ENCODE measurements at places on chromosomes 1 and 21.

GRCh38 chr1:32073299-32074229 lies 825 bp downstream of the TMEM39B start:
- DNase-seq: no peak

DNA sequence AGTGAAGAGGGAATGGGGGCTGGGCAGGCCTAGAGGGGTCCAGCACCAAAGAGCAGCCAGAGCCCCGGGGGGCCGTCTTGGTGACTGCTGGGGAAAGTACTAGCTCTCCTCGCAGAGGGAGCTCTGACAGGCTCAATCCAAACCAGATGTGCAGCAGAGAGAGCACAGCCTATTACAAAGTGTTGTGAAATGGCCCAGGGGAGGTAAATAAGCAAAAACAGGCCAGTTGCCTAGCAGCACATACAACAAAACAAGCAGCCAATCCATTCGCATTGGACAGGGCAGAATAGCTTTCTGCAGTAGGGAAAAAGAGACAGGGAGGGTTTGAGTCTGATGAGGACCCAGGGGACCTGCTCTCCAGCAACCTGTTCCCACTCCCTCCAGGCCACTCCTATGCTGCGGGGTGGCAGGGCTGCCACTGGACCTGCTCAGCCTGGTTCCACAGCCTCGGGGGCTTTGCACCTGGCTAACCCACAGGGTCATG lies 239.6 kb upstream of the FGGY start:
- no peak for DNase-seq

- no peak for DNase-seq
These were observed 3.1 kb downstream of the KCNK1 start for GRCh38 chr1:233617025-233617424.

DNA sequence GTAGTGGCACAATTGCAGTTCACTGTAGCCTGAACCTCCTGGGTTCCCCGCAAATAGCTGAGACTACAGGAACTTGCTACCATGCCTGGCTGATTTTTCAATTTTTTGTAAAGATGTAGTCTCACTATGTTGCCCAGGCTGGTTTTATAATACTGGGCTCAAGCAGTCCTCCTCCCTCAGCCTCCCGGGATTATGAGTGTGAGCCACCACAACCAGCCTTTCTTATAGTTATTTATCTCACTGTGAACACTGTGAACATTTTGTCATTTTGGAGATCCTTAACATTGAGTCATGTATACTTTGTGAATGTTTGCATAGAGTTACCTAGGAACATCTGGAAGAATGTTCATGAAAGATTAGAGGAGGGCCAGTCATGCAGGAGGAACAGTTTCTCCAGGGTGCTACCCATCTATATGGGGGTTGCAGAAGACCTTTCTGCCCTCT lies 127.1 kb upstream of the CACYBP start:
- no peak for DNase-seq

GRCh38 chr1:59926381-59927123 lies at the start of gene CYP2J2:
Gene CYP2J2, minus strand, starts transcription at chr1:59926773. Its CDS starts 27 bp downstream, at chr1:59926746.
- DNase-seq: peak; percentile 66

DNA sequence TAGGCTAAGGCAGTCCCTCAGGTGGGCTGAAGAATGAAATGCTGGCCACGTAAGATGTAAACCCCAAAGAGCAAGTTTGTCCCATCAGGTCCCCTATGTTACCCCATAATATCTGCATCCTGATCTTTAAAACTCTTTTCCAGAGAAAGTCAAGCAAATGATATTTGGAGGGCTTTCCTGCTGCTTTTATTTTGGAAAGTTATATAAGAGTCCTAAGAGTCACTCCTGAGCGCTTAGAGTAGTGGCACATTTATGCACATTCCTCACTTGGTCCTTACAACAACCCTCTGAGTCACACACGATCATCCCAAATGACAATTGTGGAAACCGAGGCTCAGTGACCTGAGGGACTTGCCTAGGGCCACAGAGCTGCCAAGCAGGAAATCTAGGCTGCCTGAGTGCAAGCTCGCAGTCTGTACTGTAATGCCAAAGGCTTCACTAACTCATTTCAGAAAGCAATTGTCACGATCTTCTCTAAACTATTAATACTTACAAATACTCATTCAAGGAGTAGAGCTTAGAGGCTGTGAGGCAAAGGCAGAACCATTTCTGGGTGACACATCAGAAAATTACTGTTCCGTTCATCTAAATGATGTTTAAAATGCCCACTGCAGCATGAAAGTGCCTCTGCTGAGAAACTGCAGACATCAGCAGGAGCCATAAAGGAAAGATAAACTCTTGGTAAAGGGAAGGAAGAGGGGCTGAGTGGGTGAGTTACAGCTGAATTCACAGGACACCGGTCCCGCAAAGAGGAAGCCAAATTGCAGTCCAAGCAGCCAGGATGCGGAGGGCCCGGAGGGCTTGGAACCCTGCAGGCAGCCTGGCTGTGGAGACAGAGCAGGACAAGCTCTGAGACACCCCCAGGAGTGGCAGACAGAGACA lies 30.8 kb downstream of the CAPZB start:
- DNase-seq: no peak

DNA sequence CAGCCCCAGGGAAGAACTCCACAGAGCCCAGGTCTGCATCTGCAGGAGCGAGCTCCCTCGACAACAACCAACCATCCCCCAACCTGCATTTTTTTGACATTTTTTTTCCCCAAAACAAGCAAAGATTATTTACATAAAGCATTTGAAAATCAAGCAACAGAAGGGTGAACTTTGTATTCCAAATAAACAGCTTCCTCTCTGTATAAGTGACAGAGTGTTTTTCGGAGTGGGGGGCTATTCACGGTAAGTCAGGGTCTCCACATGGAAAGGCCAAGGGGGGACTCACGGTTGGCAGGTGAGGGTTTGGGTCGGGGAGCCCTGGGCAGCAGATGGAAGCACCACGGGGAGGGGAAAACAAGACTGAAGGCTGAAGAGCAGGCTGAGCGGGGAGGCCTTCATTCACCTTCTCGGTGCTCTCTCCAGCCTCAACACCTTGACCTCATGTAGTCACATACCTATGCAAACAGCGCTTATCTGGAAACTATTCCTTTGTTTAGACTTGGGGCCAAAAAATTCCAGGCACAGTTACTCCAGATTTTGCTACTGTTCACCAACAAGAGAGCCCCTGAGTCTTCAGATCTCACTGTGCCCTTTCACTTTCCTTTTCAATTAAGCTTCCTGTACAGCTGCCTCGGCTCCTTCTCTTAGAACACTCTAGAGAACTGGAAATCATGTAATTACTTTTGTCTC lies 27.6 kb downstream of the C2CD2 start:
- DNase-seq: peak; percentile 60

DNA sequence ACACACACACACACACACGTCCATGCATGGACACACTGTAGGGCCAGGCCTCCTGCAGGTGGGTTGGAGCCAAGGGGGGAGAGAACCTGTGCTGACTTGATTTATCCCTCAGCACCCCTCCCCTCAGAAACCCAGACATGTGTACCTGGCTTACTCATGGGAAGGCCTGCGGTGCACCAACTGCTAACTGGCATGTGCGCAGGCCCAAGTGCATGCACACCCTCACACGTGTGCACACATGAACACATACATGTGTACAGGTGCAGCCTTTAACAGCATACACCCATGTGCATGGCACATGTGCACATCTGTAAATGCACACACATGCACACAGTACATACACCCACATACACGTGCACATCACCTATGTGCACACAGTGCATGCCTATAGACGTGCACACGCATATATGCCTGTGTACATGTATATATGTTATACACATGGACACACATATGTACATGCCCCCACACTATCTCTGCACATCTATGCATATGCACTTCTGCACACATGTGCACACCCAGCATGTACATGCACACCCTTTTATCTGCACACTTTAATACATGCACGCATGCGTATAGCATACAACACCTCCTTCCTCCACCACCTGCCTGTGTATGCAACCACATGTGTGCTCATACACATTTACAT lies 67.5 kb downstream of the TRIM11 start:
- DNase-seq: no peak

GRCh38 chr1:16091296-16091695 lies 17.8 kb upstream of the FAM131C start:
- peak; percentile 26 for DNase-seq

- peak; percentile 26 for DNase-seq
These were observed 1.3 kb downstream of the TGFBR3 start for GRCh38 chr1:91884459-91885212.

DNA sequence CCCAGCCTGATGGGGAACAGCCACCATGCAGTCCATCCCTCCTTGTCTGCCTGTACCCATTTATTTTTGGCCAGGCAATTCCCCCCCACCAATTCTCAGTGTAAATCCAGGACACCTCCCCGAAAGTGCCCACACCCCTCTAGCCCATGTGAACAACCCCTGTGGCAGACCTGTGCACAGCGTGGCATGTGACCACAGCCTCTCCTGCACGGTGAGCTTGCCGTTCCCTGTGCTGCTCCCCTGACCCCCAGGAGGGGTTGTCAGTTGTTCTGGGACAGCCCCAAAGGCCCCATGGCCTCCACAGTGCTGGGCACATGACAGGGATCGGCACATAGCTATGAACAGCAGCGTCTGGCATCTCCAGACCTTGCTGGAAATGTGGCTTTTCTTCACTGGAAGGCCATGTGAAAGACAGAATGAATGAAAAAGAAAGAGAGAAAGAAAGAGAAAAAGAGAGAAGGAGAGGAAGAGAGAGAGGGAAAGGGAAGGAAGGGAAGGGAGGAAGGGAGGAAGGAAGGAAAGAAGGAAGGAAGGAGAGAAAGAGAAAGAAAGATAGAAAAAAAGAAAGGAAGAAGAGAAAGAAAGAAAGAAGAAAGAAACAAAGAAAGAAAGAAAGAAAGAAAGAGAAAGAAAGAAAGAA lies 3.9 kb downstream of the CAPN9 start:
- no peak for DNase-seq

Data from LoVo (cell line).